ENCODE measurements at places on chromosomes 7 and 10.

DNA sequence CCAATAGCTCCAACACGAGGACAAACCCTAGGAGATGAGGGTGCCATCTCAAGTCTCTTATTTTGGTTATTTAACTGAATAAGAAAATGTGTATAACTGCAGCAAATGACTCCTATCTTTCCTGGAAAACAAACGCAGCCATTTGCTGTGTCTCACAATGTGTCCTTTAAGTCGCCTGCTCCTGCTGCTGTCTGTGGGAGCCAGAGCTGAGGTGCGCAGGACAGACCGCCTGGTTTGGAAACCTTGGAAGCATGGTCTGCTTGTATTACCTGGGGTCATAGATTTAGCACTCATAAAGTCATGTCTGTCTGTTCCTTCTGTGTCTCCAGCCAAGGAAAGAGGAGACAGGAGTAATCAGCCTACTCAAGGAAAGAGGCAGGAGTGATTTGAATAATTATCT, 760.2 kb downstream of the GRID1 start:
- no peak for DNase-seq

- DNase-seq = no peak
Observed at GRCh38 chr7:18903695-18904094, 213.7 kb downstream of the TWIST1 start.

DNA sequence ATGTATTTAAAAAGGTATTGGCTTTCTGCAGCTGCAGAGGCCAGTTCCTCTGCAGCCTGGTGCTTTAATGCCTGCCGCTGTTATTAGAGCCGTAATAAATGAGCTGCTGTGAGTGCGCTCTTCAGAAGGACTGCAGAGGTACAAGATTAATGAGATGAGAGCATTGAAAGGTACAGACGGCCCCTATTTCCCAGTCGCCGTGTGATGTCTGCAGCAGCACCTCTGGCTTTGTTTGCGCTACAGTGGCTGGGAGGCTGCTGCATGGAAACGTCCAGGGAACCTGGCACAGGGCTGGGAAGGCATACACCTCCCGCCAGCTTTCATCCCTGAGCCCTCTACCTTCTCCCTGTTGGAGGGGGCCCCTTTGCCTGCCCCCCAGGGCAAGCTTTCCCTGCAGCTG, 383.8 kb upstream of the ZMIZ1 start:
- no peak for DNase-seq

DNA sequence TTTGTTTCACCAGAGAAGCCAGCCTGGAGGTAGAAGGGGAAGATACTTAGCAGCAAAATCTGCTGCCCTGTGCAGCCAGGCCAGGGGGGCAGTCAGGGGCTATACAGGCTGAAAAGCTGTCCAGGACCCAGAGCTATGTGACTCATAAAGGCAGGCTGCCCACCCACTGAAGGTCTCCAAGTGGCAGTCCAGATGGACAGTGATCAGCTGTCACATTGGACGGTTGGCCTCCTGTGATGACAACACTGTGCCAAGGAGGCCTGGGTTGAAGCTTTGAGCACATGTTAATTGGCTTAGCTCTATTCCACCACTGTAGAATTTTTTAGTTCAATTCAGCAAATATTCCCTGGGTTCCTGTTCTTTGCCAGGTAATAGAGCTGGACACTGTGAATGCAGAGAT, 577.3 kb upstream of the GALNT17 start:
- no peak for DNase-seq

GRCh38 chr10:107800061-107800460, 635.6 kb upstream of the SORCS1 start:
- no peak for DNase-seq

DNA sequence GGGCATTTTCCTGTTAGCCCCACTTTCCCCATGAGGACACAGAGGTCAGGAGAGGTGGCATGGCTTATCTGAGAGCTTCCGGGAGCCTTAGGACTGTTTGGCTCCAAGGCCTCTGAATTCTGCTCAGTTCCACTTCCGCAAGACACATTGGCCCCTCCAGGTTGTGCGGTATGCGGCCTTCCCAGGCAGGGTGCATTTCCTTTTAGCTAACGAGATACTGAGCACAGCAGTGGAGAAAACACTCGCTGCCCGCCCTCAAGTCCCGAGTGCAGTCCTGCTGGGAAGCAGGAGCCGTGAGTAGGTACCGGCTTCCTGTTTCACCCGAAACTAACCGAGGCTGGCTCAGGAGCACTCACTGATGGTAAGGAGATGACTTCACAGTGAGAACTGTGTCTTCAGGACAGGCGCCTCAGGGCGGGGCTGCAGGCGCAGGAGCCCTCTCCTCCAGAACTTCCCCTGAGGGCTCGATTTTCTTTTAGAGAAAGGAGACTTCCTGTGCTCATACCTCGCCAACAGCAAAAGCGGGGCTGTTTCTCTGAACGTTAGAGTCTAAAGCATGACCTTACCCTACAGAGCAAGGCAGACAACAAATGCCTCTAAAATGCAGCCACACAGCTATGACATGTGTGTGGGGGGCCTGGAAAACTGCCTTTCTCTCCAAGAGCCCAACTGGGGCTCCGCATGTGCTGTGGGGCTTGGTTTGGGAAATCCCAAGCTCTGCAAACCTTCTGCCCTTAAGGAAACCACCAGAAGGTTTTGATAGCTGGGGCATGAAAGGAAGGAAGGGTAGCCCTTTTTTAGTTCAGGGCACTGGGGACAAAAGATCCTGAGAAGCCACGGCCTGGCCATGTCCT, 25.9 kb downstream of the RGS10 start:
- DNase-seq = peak; percentile 83

- DNase-seq = no peak
Observed at GRCh38 chr7:85725026-85725425, 538.2 kb upstream of the SEMA3D start.

DNA sequence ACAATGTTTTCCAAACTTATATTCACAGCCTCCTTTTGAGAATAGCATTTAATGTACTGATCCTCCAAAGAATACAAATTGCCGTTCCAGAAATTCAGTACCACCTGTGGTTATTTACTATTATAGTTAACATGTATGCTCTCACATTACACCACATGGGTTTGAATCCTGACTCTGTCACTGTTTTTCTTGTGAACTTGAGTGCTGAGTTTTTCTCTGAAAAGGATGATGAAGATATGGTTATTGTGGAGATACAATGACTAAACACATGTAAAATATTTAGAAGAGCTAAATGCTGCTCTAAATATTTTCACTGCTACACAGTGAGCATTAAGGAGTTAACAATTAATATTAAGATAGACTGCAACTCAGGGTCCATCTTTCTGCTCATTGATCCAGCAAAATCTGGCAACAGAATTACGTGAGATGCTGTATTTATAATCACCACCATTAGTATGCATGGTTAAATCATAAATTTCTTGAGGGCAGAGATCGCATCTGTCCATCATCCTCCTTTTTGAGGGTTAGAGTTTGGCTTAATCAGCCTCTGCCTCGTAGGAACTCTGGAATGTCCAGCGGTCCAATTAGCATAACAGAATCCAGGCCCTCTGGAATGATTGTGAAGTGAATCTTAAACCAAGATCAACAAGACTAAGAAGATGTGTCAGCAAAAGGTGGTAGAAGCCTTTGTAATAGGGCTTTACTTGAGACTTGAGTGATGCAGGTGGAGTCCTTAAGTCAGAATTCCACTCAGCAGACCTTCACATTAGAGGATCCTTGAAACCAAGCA, 152.8 kb downstream of the MACC1 start:
- no peak for DNase-seq

DNA sequence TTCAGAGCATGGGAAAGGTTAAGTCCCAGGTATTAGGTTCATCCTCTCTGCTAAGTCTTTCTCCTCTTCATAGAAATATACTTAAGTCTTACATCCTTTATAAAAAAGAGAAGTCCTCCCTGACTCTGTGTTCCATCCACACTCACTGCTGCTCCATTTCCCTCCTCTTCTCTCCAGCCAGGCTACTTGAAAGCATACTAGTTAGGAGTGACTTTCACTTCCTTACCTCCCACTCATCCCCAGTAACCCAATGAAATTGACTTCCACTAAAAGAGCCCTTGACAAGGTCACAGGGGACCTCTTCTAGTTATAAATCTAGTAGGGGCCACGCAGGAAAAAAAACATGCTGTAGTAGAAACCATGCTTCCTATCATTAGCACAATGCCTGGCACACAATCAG, 133.1 kb upstream of the AGK start:
- DNase-seq = no peak

DNA sequence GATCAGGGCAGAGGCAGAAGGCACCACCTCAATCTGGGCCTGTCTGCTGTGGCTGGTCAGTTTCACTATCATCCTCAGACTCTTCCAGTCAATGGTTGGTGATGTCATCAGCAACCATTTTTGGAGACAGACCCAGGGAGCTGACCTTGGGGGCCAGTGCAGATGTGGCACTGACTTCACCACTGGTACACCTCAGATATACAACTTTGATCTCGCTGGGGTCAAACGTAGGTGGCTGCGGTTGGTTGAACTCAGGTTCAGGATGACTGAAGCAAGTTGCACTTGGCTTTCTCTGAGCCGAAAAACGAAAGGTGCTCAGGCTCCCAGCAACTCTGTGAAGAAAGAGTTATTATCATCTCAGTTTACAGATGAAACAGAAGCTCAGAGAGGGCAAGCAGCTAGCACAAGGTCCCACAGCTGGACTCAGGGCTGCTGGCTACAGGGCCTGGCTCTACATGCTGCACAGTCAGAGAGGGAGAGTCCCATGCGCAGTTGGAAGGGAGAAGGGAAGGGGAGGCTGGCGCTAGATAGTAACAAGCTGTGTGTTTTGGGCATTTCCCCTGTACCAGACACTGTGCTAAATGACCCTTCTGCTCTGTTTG, 27.2 kb downstream of the ANKRD16 start:
- DNase-seq = no peak

- DNase-seq = no peak
Observed at GRCh38 chr7:86969865-86970264, 89.6 kb downstream of the ELAPOR2 start.

GRCh38 chr7:134943785-134944400, 42.4 kb upstream of the AGBL3 start:
- DNase-seq = no peak

GRCh38 chr10:75694790-75695189, 263.4 kb downstream of the LRMDA start:
- DNase-seq = no peak

DNA sequence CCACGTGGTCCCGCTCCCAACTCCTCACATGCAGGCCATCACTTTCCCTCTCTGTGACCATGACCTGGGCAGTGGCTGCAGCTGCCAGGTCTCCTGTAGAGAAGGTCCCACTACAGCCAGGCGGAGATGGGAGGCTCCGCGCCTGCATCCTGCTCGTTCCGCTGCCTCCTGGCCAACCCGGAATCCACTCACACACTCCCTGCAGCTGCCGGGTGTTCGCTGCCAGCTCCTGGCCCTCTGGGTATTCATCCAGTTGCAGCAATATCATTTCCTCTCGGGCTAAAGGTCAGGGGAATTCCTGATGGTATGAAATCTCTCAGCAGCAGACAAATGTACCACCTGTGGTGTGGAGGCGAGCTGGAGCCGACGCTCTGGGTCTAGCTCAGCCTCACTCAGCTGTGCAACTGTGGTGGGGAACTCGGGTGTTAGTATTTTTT, 65.7 kb downstream of the TLL2 start:
- DNase-seq = no peak

DNA sequence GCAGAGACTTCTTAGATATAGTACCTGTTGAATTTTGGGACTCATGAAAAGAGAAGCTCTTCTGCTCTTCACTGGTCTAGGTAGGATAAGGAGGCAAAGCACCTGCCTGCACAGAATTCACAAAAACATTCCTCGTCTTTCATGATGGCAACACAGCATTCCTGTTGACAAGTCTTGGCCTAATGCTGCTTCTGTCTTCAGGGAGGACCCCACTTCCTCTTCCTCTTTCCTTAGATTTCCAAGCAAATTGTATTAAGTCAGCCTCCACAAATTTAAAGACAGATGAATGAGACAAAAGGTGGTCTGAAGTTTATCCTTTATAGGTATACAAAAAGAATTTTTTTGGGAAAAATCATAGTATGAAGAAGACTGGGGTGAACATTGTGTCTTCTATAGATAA, 64.9 kb downstream of the DNAJB9 start:
- no peak for DNase-seq

DNA sequence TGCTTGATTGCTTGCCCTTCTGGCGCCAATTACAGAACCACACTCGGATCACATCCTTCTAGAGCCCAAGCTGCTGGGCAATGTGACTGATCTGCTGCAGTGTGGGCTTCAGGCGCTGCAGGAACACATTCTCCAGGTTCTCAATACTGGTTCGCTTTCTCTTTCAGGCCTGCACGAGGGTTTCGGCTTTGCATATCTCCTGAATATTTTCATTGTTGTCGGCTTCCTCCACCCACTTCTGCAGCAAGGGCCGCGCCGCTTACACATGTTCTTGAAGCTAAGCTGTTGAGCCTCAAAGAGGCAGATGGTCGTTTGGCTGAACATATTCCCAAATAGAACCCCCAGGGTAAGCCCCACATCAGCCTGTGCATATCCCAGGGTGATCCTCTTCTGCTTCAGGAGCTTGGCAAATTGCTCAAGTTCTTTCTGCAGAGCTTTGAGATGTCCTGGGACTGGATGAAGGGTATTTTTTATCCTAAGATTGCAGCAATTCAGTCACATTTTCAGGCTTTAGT, 64.6 kb downstream of the HERC4 start:
- no peak for DNase-seq

DNA sequence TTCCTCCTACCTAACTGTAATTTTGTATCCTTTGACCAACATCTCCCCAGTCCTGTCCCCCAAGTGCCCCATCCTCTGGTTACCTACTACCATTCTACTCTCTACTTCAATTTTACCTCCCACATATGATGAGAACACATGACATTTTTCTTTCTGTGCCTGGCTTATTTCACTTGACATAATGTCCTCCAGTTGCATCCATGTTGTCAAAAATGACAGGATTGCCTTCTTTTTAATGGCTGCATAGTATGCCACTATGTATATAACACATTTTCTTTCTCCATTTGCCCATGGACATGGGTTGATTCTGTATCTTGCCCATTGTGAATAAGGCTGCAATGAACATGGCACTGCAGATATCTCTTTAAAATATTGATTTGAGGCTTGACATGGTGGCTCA, 33.7 kb downstream of the GLI3 start:
- DNase-seq = no peak

GRCh38 chr7:40418448-40418847, 283.6 kb downstream of the SUGCT start:
- DNase-seq = no peak

GRCh38 chr7:14095233-14095950, 105.9 kb upstream of the ETV1 start:
- DNase-seq = no peak

DNA sequence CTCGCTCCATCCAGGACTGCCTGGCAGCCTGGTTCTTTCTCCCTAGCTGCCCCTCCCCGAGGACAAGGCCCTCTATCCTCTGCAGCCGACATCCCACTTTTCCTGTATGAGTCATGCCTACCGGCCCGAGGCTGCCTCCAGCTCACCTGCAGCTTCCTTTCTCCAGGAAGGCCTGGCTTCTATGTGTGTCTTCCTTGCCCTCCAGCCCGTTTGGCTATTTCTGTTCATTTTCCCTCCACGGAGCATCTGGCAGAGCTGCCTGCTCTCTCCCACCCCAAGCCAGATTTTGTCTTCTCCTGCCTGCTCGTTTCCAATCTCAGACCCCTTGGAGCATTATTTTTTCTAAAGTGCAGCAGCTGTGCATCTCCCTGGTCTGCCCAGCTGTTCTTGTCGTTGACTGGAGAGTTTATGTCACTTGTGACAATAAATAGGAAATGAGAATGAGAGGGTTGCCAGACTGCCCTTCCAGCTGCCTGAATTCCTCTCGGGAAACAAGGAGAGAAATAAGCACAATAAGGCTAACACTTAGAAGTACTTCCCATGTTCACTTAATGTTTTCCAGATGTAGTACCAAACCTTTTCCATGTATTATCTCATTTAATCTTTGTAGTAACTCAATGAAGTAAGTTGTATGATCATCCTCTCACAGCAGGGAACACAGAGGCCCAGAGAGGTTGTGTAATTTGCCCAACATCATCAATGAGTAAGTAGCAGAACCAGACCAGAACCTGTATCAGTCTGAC, 19.7 kb downstream of the UBTD1 start:
- no peak for DNase-seq

All from activated CD4-positive, alpha-beta T cell treated with anti-CD3 and anti-CD28 coated beads for 48 hours (primary cell).